Retinal pigment epithelial cell (primary cell): ENCODE measurements at places on chromosomes 3 and 15.

- DNase-seq: no peak
Observed at GRCh38 chr3:64079369-64080150, 56.3 kb upstream of the PSMD6 start.

- no peak for DNase-seq
Observed at GRCh38 chr15:65377105-65377975, 462 bp downstream of the IGDCC3 start.

DNA sequence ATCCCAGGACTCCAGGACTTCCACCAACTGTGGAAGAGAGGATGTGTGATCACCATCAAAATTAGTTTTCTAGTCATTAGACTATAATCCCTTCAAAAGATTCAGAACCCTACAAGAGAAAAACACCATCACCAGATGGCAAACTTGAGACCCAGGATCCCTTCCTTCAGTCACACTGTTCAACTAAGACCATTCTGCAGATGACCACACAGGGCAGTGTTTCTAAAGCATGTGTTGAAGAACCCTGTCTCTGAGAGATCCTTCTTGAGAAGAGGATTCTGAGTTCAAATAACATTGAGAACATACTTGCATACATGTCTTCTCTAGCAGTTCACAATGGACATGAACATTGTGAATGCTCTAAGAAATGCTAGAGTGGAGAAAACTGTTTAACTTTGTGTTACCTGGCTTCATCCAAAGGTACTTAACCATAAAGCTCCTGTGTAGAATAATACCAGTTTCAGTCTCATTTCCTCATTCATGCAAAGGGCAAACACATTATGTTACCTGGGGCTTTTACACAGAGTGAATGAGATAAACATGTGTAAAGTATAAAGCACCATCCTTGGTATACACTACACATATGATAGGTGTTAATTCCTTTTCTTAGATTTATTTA, 2.4 kb upstream of the ADGRG7 start:
- no peak for DNase-seq

DNA sequence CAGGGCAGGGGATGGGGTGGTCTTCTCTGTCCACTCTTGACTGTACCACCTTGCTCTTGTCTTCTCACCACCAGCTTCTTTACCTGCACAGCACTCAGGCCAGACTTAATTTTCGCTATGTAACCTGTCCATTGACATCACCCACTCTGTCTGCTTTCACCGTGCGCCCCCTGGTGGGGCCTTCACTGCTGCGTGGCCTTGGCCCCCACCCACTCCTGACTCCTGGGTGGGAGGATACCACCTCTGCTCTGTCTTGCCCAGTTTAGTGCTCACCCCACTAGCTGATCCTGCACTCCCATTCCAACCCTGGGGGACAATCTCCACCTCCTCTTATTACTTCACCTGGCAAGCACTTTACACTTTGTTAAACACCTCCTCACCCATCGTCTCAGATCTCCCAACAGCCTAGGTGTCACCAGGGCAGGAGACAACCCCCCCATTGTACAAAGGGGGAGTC, 17.7 kb downstream of the PTH1R start:
- DNase-seq: no peak

- peak; percentile 10 for DNase-seq
Observed at GRCh38 chr3:43423142-43423541, 136.8 kb downstream of the SNRK start.

DNA sequence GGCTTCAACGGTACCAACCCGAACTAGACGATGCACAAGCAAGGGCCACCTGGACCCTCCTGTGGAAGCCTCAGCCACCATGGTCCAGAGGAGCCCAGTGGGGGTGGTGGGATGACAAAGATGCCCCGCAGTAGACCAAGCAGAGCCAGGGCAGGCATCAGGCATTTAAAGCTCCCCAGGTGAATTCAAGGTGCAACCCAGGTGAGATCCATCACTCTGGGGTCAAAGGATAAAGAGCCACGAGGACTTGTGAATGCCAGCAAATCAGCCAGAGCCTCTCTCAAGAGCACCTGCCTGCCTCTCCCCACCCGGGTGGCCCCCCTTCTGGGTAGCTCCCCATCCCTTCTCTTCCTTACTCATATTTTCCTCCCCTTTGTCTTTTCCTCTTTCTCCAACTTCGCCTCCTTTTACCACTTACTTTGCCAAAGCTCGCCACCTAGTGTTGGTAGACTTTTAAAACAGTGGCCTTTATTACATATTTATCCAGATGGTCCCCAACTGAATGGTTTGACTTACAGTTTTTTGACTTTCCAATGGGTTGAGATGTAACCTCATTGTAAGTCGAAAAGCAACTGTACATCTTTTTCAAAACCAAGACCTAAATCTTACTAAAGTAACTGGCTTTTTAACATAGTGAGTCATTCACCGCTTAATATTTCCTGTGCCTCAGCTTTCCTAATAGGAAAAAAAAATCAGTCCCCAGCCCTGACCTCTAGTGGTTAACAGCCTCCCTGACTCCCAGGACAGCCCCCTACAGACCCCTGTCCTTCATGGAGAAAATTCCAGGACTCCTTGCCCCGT, 18.8 kb downstream of the PLA2G4F start:
- DNase-seq: no peak

- no peak for DNase-seq
Observed at GRCh38 chr3:54033761-54034160, 88.6 kb upstream of the CACNA2D3 start.

DNA sequence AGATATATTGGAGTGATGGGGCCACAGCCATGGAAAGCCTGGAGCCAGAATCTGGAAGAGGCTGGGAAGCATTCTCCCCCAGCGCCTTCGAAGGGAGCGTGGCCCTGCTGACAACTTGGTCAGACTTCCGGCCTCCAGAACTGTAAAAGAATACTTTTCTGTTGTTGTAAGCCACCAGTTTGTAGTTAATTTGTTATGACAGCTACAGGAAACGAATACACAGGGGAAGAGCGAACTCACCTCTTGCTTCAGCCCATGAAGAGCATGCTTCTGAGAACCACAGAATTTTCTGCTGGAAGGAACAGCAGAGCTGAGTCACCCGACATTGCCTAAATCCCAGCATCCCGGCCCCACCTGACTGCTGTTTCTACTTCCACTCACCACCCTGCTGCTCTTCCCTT, 501.7 kb downstream of the SHQ1 start:
- DNase-seq: peak; percentile 88

DNA sequence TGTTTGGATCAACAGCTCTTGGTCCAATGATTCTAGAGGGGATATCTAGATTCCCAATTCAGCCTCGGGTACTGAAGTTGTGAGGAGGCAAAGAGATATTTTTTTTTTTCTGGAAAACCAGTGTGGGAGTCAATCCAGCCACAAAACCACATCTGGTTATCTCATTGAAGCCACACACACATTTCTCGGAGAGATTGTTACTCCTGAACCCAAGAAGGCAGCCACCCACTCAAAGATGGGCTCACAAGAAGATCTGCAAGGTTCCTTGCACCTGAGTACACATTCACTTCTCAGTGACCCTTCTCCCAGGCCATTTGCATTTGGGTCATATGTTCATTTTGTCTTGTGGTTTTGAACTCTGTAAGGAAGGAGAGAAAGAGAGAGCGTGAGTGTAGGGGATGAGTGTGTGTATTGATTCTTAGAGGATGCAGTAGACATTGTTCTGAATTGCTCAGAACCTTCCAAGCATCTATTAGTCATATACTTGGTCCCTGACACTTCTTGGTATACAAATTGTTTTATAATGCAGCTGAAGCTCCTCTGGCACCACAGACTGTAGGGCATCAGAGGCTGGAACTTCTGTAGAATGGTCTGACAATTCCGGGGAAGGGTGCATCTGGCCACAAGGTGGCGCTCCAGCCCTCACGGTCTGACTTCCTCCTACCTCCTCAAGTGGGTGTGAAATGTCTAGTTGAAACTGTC, 39.3 kb upstream of the TRA2B start:
- no peak for DNase-seq

- DNase-seq: no peak
Observed at GRCh38 chr15:38202361-38202760, 50.3 kb upstream of the SPRED1 start.

GRCh38 chr15:61057830-61058529, 171.1 kb downstream of the RORA start:
- DNase-seq: no peak

DNA sequence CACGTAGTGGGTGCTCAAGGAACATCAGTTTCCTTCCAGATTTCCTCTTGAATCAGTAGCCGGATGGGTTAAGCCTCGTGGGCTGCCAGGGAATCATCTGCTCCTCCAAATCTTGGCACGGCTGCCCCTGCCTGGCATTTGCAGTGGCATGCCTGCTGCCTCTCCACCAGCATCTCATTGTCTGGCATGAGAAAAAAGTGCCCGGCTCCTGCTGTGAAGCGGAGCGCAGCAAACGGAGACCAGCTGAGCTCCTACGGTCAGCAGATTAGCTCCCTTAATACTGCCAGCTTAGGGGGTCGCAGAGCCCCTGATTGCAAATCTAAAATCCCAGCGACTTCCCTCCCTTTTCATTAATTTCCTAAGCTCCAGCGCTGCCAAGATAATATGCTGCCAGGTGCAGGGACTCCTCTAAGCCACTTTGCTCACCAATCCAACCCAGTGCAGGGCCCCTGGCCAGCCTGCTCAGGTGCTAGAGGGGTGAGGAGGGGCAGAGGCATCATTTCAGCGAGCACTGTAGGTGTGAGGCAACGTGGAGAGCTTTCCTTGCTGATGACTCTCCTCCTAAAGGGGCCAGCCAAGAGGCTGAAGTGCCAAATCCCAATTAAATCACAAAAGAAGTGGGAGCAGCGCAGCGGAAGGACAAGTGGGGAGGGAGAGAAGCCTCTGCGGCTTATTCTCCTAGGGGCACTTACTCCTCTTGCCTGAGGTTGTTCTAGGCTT, 49.6 kb upstream of the ST8SIA2 start:
- DNase-seq: no peak

DNA sequence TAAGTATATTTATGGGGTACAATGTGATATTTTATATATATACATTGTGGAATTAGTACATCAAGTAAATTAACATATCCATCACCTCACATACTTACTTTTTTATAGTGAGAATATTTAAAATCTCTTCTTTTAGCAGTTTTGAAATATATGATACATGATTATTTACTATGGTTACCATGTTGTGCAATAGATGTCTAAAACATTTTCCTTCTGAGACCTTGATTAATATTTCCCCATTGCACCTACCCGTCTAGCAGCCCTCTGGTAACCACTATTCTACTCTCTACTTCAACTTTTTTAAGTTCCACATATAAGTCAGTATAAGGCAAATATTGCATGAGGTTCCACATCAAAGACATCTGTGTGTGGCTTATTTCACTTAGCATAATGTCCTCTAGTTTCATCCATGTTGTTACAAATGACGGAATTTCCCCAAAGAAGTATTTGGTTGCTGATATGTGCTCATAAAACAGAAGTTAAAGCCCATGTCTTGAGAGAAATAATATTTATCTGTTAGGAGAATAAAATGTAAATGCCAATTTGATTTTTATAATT, 29.6 kb upstream of the NFKBIZ start:
- no peak for DNase-seq

DNA sequence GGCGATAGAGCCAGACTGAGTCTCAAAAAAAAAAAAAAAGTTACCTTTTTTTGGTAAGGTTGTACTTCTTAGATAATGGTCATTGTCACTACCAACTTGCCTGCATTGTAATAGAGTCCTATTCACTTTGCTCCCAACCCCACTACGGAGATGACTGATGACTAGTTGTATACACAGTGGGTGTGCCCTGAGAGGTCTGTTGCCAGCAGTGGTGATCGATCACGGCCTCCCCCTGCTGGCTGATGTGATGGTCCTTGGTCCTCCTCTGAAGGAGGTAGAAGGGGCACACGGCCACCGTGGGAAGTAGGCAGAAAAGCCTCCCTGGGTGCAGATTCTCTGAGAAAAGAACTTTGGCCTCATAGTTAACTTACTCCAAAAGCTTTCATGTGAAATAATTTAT, 10.7 kb downstream of the GCNT3 start:
- no peak for DNase-seq

GRCh38 chr3:182241766-182242488, 530.2 kb downstream of the SOX2 start:
- peak; percentile 85 for DNase-seq

DNA sequence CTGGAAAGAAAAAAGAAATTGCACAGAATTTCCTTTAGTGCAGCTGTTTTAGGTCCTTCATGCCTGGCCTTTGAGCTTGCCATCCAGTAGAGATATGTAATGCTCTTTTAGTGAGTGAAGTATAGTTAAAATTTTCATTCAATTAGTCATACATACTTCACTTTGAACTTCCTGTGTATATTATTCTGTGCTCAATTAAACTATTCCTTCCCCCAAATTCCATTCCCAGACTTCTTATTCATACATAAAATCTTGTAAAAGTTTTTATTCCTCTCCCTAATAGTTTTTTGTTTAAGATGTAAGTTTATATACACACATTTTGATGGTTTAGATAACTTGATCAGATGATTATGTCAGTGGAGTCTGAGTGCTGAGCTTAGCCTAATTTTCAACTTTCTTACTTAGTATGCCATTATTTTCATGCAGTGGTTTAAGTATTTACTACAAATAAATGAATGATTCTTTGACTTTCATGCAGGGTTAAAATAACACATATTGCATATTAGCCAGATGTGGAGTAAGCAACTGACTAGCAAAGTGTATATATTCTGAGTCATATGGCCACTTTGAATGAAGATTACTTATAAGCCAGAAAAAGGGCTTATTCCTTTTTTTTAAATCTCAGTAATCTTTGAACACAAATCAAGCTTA, 42.5 kb upstream of the ABHD10 start:
- DNase-seq: peak; percentile 71

DNA sequence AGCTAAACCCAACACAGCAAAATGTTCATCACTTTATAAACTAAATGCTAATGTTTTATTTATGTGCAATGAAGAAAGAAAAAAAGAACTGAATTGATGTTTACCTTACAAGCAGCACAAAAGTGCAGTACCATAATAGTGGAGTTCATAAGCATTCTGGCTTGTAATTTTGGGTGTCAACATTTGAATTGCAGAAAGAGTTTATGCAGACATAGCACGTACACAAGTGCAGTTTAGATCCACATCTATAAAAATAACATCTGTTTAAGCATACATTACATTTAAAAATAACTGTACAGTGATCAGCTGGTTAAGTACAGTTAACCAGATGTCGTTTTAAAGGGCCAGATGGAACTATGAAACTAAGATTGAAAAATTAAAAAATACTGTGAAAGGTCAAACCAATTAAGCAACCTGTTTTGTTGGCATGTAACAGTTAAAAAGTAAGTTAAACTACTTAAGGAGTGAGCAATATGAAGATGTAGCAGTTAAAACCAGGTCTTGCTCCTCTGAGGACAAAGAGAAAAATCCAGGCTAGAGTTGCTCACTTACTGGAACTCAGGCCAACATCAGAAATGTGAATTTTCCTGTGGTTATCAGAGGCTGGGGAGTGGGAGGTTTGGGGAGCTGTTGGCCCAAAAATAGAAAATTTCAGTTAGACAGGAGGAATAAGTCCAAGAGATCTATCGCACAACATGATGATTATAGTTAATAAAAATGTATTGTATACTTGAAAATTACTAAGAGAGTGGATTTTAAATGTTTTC, 204.9 kb upstream of the MDFIC2 start:
- no peak for DNase-seq
